Activated CD4-positive, alpha-beta T cell treated with anti-CD3 and anti-CD28 coated beads, Interleukin-2, amount 50 U/mL, for 48 hours (primary cell): ENCODE measurements at places on chromosomes 1 and 21.

DNA sequence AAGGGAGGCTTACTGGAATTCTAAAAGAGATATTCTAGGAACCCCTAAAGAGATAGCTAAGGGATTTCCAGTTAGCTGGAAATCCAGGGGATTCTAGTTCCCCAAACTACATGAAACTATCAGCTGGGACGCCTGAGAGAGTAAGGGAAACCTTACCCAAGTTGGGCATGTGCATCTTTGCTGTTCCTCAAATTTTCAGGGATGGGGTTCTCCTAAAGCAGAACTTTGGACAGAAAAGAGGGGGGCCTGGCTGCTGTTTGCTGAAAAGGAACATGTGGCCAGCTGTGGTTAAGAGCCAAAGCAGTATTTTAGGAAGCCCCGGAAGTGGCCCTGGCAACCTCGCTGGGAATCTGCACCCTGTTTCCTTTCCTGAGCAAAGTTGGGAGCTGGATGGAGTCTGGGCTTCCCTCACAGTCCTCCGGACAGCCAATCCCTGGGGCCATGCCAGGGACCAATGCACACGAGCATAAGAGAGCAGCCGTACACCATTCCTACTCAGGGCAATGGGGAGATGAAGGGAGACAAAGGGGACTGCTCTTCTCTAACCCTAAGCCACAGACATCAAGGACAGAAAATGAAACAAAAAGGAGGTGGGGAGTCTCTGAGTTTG lies 154.3 kb downstream of the PLXNA2 start:
- no peak for DNase-seq

- peak; percentile 16 for DNase-seq
Measured at GRCh38 chr1:159911326-159912070, 11.5 kb upstream of the CFAP45 start.

DNA sequence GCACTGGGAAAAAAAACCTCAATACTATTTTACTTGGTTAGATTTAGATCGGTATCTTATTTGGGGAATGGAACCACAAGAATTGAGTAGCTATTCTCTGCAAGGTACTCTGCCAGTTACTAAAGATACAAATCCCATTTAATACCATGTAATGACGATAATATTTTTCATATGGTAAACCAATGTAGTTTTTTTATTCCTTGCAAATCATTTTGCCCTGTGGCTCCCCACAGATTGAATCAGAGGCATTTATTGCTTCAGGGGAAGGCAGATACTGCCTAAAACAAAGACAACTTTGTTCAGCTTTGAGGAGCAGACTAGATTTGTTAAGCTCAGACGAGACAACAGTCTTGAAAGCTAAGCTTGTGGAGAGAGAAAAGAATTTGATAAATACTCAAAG lies 226.7 kb upstream of the RUNX1 start:
- DNase-seq = no peak

- DNase-seq = no peak
Measured at GRCh38 chr1:25684216-25684965, 67.8 kb downstream of the MAN1C1 start.

- no peak for DNase-seq
Measured at GRCh38 chr1:156100205-156100995, 14.1 kb upstream of the LMNA start.

DNA sequence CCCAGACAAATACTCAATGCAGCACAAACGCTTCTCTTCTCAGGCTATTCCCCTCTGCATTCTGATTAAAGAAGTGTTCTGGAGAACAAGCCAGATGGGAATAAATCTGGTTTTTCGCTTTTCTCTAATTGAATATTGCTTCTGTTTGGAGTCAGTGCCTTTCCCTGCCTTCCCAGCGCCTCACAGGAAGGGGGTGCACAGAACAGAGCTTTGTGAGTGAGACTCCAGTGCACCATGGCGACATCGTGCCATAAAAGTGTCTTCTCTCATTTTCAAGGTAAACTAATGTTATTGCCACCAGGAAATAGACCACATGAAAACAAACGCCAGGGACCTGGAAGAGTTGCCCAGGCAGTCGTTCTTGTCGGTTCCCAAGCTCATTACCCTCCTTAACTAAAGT lies 43.6 kb upstream of the SLC45A1 start:
- no peak for DNase-seq

GRCh38 chr1:94702442-94702815 lies 117.7 kb upstream of the SLC44A3 start:
- DNase-seq = no peak

DNA sequence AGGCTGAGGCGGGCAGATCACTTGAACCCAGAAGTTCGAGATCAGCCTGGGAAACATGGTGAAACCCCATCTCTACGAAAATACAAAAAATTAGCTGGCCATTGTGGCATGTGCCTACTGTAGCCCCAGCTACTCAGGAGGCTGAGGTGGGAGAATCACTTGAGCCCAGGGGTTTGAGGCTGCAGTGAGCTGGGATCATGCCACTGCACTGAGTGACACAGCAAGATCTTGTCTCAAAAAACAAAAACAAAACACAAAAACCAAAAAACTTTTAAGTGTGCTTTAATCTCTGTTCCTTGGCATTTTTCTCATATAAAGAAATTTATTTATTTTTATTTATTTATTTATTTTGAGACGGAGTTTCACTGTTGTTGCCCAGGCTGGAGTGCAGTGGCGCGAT lies 208.2 kb downstream of the URB2 start:
- DNase-seq = no peak

DNA sequence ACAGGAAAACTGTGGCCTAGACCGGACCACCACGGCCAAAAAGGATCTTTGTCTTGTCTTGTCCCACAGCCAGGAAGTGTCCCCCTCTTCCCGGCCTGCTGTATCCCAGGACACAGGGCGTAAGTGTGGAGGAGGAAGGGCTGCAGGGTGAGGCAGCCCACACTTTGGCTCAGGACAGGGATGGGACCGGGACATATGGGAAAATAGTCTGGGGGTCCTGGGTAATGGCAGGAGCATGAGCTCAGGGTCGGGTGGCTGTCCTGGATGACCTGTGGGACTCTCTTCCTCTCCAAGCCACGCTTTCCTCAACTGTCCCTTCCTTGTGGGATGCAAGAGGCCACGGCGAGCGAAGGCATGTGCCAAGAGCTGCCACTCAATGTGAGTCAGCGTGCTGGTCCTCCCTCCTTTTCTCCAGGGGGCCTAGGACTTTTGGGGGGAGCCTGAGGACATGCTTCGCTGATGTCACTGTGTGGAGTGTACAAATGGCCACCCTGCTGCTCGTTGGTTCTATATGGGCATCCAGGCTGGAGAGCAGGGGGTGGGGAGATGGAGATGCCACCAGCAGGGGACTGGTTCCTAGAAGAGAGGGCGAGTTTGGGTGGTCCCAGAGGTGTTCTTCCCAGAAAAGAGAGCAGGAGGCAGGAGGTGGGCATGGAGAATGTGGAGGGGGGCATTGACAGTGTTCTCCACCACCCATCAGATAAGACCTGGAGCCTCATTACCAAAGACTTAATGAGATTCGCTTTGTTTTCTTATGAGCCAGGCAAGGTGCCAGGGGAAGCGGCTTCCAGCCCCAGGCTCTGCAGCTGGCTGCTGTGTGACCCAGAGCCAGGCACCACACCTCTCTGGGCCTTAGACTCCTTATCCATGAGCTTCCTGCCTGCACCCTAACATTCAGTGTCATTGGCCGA lies 11.5 kb upstream of the PADI1 start:
- DNase-seq = no peak

- no peak for DNase-seq
Measured at GRCh38 chr1:226650236-226650841, 88.7 kb downstream of the ITPKB start.
